ENCODE measurements at places on chromosomes 3 and 15.

DNA sequence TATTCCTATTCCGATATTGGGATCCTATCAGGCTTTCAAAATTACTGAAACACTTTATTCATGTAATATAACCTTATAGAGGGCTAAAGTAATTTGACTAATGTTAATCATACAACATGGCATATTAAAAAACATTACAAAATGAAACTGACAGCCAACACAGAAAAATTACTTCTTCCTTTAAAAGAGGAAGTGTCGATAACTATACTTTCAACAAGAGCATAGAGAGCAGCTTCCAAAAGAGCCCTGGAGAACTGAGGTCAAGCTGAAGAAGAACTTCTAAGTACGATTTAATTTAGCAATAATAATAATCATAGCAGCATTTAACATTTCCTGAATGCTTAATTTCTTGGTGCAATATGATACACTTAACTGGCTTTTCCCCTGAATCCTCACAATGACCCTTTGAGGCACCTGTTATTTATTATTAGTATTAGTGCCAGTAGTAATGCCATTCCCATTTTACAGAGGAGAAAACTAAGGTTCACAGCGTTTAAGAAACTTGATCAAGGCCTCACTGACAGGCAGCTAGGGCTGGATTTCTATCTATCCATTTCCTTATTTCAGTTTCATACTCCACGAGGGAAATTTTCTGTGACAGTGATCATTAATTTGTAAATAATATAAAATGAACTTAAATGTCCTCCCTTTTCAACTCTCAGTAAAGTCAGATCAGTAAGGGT lies 181.6 kb downstream of the CFAP20DC start:
- DNase-seq, result no peak

DNA sequence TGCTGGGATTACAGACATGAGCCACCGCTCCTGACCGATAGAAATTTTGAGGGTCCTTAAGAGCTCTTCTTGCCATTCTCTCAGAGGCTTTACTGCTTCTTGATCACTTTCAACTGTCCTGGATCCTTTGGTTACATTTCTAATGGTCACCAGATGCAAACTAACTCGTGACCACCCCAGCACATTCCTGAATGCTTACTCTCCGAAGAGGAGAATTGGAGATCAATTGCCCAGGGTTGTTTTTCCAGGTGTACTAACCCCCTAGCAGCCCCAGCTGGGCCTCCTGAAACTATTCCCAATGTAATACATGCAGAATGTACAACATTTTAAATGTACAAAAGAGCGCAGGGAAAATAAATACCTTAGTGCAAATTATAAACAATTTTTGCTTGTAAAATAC lies 65.1 kb upstream of the TBL1XR1 start:
- no peak for DNase-seq

DNA sequence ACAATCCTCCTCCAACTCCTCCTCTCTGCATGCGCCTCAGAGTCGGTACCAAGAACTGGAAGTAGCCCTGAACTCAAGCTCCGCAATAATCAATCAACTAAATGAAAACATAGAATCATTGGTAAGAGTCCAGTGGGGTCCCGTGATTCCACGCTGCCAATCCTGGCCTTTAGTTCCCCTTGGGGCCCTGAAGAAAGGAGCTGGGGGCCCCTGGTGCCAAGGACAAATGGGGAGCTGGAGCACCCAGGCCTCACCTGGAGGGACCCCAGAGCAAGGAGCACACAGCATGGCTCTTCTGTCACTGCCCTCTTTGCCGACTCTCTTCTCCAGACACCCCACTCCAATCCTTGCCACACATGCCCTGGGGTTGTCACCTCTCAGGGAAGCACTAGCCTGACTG lies 80.3 kb downstream of the ADAMTS7 start:
- no peak for DNase-seq

DNA sequence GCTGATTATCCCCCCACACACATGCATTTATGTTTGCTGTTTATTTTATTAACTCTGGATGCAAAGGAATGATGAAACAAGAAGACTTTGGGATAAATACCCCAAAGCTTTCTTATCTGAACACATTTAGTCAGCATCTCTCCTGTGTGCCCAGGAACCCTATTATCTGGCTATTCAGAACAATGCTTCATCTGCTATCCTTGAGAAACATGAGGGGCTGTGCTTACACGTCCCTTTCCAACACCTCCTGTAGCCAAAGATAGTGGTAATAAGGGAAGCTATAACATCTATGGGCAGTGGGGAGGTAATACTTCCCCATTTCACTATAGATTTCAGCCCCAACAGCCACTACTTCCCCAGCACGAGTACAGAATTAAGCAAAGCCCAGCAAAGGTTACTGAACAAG lies 94.7 kb downstream of the SSR3 start:
- no peak for DNase-seq

DNA sequence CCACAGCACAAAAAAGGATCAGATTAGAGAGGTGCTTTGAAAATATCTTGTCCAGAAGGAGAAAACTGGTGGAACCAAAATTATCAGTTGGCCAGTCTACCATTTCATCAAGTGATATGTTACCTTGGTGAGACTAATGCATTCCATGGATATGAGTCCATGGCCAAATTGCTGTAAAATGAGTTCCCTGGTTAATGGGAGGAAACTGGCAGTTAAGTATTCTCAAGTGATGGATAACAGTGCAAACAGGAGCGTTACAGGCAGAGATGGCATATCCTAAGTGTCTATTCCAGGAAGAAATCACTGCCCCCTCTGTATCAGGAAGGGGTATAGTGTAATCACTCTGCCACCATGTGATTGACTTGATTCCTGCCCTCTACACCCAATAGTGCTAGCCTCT lies 34.0 kb downstream of the MYRIP start:
- DNase-seq, result no peak

- DNase-seq, result no peak
Measured at GRCh38 chr3:35659768-35660167, 20.4 kb downstream of the ARPP21 start.

DNA sequence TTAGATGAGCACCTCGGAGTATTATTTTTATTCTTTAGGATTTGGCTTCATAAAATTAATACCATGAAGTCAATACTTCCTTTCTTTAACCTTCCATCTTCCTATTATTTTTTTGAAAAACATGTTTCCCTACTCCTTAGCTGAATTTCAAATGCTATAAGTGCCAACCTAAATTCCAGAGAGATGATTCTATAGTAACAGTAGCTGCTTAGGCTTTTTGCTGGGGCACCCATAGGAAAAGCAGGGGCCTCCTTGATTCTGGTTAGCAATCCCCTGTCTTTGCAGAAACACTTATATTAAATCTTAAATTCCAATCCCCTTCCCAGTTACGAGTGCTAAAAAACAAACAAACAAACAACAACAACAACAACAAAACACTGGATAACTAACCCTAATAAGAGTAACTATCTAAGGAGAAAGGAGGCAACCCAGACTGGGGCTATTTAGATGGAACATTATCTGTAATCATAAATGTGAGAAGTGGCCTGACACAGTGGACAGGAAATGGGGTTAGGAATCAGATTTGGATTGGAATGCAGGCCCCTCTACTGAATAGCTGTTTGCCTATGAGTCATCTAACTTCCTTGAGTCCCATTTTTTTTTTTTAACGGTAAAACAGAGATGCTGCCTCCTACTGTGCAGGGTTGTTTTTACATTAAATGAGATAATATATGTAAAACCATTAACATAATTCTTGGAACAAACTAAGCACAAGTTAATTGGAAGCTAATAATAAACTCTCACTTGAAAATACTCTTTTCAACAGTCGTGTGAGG lies 148.1 kb downstream of the WDR72 start:
- DNase-seq, result no peak

DNA sequence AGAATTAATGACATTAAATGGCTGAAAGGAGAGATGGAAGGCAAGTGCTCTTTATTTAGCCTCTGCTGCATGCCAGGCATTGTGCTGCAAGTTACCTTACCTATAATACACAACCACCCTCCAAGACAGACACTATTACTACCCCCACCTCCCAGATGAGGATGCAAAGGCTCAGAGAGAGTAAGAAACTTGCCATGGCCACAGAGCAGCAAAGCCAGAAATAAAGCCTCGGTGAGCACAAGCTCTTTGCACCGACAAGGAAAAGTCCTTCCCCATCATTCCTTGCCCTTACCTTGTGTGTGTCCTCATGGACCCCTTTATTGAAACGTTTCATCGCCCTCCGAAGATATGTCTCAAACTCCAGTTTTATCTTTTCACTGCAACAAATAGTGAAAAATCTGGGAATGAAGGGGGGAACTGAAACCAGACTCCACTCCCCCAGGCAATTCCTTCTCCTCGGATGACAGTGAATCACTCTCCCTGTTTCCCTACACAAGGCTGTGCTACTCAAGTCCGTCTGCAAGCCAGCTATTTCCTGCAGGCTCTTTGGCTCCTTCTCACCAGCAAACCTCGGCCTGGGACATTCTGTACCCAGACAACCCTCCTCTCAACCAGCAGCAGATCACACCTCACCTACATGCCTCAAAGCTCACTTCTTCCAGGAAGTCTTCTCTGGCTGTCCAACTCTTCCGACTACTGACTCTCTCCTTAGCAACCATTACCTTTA lies 11.4 kb downstream of the XPC start:
- DNase-seq, result no peak

DNA sequence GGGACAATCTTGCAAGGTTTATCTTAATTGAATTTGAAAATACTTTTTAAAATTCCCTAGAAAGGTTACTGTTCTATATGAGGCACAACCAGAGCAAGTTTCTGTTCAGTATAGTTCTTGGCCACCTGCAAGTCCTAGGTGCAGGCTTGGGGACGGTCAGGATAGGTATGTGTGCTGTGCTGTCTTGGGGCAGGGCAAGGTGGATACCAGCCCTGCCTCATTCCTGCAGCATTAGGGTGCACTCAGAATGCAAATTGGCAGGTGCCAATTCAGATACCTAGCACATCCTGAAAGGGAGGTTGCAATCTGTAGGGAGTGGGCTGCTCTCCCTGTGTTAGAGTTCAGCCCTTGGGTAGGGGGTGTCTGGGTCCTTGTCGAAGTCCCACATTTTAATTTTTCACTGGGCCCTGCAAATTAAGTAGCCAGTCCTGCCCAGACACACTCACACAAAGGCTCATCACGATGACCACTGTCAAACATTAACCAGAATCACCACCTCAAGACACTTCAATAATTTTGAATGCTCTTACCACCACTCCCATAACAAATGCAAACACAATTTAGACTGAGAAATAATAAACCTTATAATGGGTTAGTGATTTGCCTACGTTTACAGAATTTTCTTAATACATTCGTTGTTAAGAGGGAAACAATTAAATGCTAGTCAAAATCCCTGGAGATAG lies 838.0 kb upstream of the NR2F2 start:
- DNase-seq, result no peak

- no peak for DNase-seq
Measured at GRCh38 chr3:23819599-23820360, 14.0 kb downstream of the UBE2E1 start.

GRCh38 chr15:58233341-58233740 lies 95.2 kb downstream of the AQP9 start:
- no peak for DNase-seq

- DNase-seq, result no peak
Measured at GRCh38 chr3:124775877-124776276, 45.6 kb downstream of the UMPS start.

GRCh38 chr3:64827431-64827830 lies 139.6 kb upstream of the ADAMTS9 start:
- no peak for DNase-seq

DNA sequence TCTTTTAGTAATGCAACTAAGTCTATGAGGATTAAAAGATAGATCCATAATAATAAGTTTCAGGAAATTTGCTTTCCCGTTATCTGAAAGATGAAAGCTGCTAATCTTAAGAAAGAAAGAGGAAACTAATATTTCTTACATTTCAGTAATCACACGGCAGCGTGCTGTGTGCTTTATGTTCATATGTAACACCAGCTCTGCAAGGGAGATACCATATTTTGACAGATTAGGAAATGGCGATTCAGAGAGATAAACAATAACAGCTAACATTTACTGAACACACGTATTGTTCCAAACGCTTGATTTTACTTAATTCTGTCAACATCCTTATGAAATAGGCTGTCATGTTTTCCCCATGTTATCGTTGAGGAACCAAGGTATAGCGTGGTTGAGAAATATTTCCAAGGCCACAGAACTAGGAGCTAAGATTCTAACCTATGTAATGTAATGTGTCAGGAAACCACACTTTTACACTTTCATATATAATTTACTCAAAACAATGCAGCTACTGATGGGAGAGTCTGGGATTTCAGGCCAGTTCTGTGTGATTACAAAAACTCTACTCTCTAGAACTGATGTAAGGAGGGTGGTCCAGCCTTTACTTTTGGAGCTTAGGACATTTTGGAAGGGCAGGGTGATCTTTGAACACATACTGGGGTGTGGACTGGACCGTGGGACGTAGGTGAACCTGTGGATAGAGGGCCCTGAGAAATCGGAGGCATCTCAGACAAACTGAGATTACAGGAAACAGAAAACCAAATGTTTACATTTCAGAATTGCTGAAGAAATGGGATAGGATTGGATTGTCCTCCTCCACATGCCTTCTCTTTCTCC lies 100.6 kb downstream of the IL1RAP start:
- DNase-seq, result no peak

GRCh38 chr3:12138044-12138443 lies 20.7 kb downstream of the TIMP4 start:
- no peak for DNase-seq

DNA sequence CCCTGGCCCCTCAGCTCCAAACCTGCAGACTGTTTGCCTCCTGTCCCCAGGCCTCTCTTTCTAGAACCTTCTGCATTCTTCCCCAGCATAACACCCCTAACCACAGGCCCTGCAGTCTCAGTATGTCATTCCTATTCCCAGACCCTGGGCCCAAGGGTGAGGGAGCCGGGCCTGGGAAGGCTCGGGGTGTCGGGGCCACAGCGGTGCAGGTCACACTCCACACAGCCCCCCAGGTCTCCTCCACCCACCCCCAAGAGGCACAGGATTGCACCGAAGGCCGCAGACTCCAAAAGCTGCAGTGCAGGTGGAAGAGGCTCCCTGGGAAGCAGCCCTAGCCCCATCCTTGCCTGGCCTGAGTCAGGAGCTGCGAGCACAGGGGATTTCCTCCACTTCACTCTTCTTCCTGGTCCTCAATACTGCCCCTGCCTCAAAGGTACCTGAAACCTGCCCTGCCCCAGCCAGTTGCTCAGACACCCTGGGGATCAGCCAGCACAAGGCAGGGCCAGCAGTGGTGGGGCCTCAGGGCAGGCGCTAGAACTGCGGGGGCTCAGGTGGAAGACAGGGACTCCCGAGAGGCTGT lies 31.1 kb downstream of the TNK2 start:
- DNase-seq, result no peak

DNA sequence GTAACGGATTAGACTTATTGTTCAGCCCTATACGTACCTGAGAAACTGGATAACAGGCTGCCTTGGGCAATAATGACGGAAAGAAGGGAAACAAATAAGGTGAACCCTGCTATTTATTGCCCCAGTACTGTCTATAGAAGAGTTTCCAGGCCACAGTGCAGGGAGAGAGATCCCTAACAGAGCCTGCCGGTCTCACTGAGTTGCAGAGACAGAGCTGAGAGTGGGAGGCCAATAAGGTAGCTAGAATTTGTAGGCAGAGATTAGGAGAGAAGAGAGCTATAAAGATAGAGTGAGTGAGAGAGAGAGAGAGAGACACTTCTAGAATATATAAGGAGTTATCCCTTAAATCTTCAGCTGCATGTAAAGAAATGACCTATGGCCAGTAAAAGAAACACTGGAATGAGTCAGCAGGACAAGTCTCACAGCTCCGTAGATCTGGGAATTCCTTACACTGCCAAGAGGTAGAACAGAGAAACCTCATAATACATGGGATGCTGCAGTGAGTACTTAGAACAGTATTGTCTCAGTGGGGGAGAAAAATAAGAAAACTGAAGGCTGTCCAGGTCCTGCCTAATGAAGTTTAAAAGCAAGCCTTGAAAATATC lies 51.8 kb downstream of the ST3GAL6 start:
- no peak for DNase-seq
